ENCODE measurements at places on chromosomes 1 and 21. TPM values are rescaled to one million over a fixed set of nuclear protein-coding genes. Genes with fewer than 3 reads are reported as not detected.

DNA sequence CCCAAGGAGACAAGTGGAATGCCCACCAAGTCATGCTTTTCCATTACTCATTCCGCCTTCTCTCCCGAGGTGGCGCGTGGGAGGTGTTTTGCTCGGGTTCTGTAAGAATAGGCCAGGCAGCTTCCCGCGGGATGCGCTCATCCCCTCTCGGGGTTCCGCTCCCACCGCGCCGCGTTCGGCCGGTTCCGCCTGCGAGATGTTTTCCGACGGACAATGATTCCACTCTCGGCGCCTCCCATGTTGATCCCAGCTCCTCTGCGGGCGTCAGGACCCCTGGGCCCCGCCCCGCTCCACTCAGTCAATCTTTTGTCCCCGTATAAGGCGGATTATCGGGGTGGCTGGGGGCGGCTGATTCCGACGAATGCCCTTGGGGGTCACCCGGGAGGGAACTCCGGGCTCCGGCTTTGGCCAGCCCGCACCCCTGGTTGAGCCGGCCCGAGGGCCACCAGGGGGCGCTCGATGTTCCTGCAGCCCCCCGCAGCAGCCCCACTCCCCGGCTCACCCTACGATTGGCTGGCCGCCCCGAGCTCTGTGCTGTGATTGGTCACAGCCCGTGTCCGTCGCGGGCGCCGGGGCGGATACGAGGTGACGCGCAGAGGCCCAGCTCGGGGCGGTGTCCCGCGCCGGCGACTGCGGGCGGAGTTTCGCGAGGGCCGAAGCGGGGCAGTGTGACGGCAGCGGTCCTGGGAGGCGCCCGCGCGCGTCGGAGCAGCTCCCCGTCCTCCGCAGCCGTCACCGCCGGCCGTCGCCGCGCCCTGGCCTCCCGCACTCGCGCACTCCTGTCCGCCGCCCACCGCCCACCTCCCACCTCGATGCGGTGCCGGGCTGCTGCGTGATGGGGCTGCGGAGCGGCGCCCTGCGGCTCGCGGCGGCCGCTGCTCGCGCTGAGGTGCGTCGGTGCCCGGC lies at the start of gene KIF1B:
TSS of gene KIF1B (plus strand) at position 666 of the 906 bp plus-strand sequence. CDS start 21,759 bp downstream, outside the sequence.
- peak within 1 kb of the TSS; percentile 97 for H3K4me3 ChIP-seq
- peaks cover 39% of the 10 kb centered on the region for H3K4me1 ChIP-seq
- H3K27me3 ChIP-seq, result no peaks in the 10 kb centered on the region
- peak within 1 kb of the TSS; percentile 99 for H3K27ac ChIP-seq
- DNase-seq, result peak; percentile 99
- H3K36me3 ChIP-seq, result no peaks in the 10 kb centered on the region

Gene SH2D1B
- total RNA-seq, result not detected

Gene NR5A2
- not detected for total RNA-seq

- peaks cover 18% of the 10 kb centered on the region for H3K27me3 ChIP-seq
- DNase-seq, result no peak
- H3K4me1 ChIP-seq, result no peaks in the 10 kb centered on the region
- no peaks in the 10 kb centered on the region for H3K36me3 ChIP-seq
Measured at GRCh38 chr21:44364151-44365053, 11.0 kb downstream of the TRPM2 start.

Gene RASSF5
- 1.4 TPM for total RNA-seq

Gene GNAT2
- total RNA-seq, result not detected
